ENCODE measurements at places on chromosomes 4 and X.

DNA sequence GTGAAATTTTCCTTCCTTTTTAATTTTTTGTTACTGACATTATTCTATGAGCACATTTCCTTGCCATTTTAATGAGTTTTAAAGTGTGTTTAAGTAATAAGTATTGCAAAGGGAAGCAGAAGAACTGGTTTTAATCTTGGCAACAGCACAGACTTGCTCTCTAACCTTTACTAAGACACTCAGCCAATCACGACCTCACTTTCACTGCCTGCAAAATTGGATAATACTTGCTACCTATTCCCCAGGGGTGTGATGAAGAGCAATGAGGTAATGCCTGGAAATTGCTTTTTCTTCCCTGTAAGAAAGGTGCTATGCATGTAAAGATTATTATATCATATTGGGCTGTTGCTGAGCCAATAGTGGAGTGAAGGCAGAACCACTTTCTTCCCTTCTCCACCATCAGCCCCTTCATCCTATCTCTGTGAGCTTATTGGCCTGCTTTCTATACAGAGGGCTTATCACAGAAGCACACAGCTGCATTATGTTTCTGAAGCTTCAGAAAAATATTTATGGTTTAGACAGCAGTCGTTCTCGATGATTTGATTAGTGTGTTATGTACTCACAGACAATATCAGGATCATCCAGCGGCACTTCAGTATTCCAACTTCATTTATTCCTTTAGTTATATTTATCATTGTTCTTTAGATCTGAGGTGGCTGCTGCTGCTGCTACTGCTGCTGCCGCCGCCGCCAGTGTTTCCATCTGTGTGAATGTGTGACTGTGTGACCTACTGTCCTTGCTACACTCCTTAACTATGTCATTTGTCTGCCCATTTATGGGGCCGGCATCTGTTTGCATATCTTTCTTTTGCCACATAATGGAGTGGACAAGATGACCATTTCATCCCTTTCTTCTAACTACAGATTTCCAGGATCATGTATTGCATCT, 255.1 kb downstream of the C4orf33 start:
- no peak for DNase-seq

GRCh38 chrX:132004728-132005127, 18.4 kb upstream of the STK26 start:
- no peak for DNase-seq

DNA sequence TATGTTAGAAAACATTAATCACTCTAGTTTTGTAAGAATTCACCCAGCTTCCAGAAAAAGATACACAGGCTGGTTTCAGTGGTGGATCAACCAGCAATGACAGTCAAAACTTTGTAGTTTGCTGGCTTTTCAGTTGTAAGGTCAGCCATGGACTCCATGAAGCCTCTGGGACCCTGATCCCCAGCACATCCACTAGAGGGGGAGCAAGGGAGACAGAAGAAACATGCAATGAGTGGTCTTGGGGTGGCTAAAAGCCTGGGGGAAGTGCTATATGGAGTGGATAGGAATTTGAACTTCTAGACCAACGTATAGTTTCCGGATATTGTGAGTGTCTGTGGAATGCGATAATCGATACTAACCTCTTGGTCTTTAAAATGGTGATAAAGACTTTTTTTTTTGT, 72.7 kb downstream of the AFF2 start:
- DNase-seq, result no peak

GRCh38 chr4:38109896-38110295, 149.7 kb downstream of the PTTG2 start:
- no peak for DNase-seq

- no peak for DNase-seq
Observed at GRCh38 chr4:76556452-76556851, 121.4 kb downstream of the SHROOM3 start.

DNA sequence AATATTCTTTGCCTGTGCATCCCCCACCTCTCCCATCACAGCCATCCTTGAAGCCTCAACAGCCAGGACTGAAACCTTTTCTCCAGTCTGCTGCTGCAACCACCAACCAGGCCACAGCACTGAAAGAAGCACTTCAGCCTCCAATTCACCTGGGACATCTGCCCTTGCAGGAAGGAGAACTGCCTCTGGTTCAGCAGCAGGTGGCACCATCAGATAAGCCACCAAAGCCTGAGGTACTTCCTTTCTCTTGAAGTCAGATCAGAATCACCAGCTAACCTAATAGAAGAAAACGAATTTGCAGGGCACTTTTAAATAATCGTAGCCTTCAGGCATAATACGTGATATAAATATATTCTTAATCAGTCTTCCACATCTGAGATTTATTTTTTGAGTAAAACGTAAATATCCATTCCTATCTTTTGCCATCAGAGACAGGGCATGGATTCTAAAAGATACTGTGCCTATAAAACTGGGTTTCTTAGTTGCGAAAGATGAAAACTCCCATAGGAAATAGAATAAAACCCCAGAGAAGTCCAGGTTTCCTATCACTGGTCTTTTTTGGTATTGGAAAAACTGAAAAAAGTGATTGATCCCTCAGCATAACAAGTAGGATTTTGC, 9.5 kb downstream of the AMBN start:
- peak; percentile 43 for DNase-seq

- no peak for DNase-seq
Observed at GRCh38 chr4:58225460-58225859, 1115.3 kb upstream of the IGFBP7 start.

GRCh38 chrX:118974908-118975671, 672 bp downstream of the LONRF3 start:
- no peak for DNase-seq

DNA sequence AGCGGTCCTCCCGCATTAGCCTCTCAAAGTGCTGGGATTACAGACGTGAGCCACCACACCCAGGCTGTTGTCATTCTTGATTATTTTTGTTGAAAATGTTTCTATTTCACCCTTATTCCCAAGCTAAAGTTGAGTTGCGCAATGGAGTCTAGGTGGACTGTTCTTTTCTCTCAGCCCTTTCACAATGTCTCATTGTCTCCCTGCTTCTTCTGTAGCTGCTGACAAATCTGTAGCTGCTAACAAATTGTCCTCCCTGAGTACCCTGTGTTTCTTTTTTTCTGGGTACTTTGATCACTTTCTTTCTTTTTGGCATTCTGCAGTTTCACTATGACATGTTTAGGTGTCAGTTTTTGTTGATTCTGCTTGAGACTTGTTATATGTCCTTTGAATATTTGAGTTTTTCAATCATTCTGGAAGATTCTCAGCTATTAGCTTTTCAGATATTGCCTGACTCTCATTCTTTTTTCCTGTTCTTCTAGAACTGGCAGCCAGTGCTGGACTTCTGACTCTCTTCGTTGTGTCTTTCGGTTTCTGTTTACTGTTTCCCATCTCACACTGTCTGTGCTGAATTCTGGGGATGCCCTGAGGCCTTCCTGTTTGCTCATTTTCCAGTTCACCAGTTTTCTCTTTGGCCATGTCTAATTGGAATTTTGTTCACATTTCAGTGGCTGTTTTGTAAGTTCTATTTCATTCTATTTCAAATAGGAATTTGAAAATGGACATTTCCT, 6.6 kb downstream of the ABCD1 start:
- DNase-seq, result peak; percentile 4

- DNase-seq, result no peak
Observed at GRCh38 chr4:56078866-56079265, 130.1 kb downstream of the CEP135 start.

DNA sequence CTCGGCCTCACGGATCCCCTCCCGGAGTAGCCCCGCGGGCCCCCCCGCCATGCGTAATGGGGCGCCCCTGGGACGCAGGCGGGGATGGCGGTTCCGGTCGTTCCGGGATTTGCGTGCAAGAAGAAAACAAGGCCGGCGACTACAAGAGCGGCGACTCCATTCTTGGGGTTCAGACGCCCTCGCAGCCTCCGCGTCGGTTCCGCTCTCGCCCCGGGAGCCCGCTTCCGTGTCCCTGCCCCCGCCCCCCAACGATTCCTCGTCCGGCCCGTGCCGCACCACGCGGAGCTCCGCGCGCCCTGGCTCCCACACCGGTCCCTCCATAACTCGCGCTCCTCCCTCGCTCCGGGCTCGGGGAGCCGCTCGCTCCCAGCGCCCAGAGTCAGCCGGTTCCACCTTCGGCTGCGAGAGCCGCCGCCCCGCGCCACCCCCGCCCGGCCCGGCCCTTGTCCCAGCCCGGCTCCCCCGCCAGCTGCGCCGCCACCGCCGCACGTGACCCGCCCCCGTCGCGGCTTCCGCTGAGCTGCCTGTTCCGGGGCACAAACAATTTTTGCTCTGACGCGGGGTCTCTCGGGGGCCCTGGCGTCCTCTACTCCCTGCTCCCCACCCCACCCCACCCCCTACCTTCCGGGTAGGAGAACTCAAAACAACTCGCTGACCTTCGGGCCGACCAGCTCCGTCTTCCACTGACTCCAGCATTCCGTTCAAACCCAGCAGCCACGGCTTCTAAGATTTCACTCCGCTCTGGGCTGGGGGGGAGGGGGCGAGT, 78.8 kb upstream of the BCOR start:
- peak; percentile 27 for DNase-seq

- DNase-seq, result no peak
Observed at GRCh38 chrX:40437348-40437747, 143.4 kb upstream of the ATP6AP2 start.

GRCh38 chrX:97504431-97504830, 620.7 kb downstream of the RPA4 start:
- no peak for DNase-seq

DNA sequence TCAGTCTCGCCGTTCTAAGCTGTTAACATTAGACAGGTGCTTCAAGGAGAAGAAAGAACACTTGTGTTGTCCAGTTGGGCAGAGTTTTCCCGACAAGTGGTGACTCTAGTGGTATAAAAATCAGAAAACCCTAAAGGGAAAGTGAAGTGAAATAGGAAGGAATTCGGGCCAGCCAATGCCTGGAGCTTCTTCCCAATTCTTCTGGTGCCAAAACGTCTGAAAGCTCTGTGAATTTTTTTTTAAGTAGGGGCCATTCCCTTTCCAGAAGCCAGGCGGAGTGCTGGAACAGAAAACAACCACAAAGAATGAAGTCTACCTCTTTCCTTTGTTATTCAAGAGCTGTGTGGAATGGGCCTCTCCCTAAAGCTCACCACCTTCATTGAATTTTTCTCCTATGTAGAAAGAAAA, 43.1 kb upstream of the PPARGC1A start:
- peak; percentile 61 for DNase-seq

GRCh38 chr4:27085396-27085795, 224.8 kb downstream of the STIM2 start:
- no peak for DNase-seq

GRCh38 chrX:22389556-22390179, 117.0 kb downstream of the CBLL2 start:
- peak; percentile 62 for DNase-seq

- no peak for DNase-seq
Observed at GRCh38 chrX:20743046-20743445, 476.3 kb upstream of the RPS6KA3 start.

- DNase-seq, result no peak
Observed at GRCh38 chrX:68429216-68429615, 4.1 kb downstream of the OPHN1 start.
